ENCODE measurements at places on chromosomes 2 and 18.

DNA sequence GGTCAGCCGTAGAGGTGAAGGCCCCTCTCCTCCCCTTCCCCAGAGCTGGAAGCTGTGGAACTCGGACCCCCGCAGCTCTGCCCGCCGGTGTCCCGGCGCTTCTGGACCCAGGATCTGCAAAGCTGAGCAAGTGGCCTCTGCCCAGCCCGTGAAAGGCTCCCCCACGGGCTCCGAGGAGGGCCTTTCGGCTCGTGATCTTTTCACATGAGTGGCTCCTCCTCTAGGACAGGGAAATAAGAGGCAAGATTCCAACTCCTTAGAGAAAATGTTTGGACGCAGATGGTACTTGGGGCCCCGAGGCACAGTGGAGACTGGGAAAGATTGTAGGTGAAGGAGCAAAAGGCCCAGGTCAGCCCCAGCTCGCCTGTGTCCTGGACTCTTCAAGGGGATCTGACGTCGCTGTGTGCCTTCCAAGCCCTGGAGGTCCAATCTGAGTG lies 48.2 kb upstream of the SP3 start:
- H3K36me3 ChIP-seq: no peaks in the 10 kb centered on the region
- H3K4me1 ChIP-seq: peaks cover 11% of the 10 kb centered on the region
- peak overlapping the region; percentile 8 for H3K27ac ChIP-seq
- no peaks in the 10 kb centered on the region for H3K27me3 ChIP-seq
- DNase-seq: no peak
- H3K4me3 ChIP-seq: peak overlapping the region; percentile 29

DNA sequence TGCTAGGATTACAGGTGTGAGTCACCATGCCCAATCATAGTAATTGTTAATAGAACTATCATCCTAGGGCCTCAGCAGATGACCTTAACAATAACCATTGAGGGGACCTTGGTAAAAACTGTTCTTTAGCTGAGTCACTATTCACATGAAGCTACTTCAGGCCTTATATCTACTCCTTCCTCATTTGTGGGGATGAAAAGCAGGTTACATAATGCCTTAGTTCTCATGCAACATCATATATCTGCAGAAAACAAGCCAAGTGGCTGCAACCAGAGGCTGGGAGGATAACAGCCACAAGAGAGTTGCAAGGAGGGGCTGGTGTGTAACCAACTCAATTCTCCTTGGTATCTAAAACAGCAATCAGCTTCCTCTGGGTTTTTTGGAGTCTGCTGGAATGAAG lies 445.4 kb downstream of the NBAS start:
- no peaks in the 10 kb centered on the region for H3K4me1 ChIP-seq
- DNase-seq: no peak
- H3K4me3 ChIP-seq: no peak overlapping the region
- no peaks in the 10 kb centered on the region for H3K36me3 ChIP-seq
- H3K27ac ChIP-seq: no peak overlapping the region

GRCh38 chr2:762646-763045 lies 85.4 kb upstream of the TMEM18 start:
- H3K4me1 ChIP-seq: no peaks in the 10 kb centered on the region
- H3K27me3 ChIP-seq: no peaks in the 10 kb centered on the region
- DNase-seq: no peak
- no peak overlapping the region for H3K27ac ChIP-seq
- H3K4me3 ChIP-seq: no peak overlapping the region

GRCh38 chr18:2302628-2303516 lies 268.4 kb downstream of the METTL4 start:
- peak overlapping the region; percentile 12 for H3K4me3 ChIP-seq
- H3K27ac ChIP-seq: peak overlapping the region; percentile 79
- H3K4me1 ChIP-seq: peaks cover 33% of the 10 kb centered on the region
- DNase-seq: peak; percentile 25
- H3K27me3 ChIP-seq: no peaks in the 10 kb centered on the region

DNA sequence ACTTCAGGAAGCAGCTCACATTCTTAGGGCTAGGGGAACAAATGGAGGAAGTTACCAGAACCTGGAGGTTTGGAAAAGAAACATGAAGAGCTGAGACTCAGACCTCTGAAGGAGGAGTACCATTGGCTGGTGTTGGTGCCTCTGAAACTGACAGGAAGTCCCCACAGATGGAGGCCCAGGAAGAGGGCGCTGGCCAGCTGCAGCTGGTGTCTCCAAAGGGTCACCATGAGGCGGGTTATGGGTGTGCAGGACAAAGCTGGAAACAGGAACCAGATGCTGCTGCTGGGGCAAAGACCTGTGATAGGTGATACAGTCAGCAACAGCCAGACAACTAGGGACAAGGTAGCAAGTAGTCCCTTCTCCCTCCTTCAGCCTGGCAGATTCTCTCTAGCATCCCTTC lies 136.5 kb upstream of the SERPINE2 start:
- H3K27me3 ChIP-seq: no peaks in the 10 kb centered on the region
- no peak overlapping the region for H3K27ac ChIP-seq
- no peak for DNase-seq
- H3K4me1 ChIP-seq: peaks cover 7% of the 10 kb centered on the region
- H3K36me3 ChIP-seq: no peaks in the 10 kb centered on the region

GRCh38 chr2:231800493-231801091 lies 14.3 kb downstream of the COPS7B start:
- no peak for DNase-seq
- no peak overlapping the region for H3K4me3 ChIP-seq
- H3K27me3 ChIP-seq: no peaks in the 10 kb centered on the region
- H3K4me1 ChIP-seq: peaks cover under 1% of the 10 kb centered on the region
- H3K27ac ChIP-seq: no peak overlapping the region

DNA sequence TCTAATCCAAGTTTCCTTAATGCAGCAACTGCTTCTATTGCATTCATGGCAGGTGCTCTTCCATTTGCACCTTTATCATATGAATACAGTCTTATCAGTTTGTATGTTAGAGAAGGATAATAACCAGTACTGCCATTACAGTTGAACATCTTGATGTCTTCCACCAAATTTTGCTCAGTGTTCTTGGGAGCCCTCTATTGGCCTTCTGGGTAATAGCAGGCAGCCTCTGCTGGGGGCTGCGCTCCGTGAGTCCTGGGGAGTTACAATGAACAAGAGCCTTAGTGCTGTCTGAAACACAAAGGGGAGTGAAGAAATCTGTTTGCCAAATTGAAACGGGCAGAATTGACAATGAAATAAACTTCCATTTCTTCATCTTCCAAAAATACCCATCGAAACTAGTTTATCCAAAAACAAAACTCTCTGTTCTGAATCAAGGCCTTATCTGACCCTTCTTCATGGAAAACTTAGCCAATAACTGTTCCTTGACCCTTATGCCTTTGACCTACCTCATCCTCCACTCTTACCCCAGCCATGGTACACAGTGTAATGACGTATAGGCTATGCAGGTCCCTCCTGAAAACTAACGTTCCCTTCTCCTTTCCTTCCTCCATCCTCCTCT lies 79.9 kb downstream of the ALK start:
- no peaks in the 10 kb centered on the region for H3K36me3 ChIP-seq
- no peak overlapping the region for H3K27ac ChIP-seq
- peaks cover 19% of the 10 kb centered on the region for H3K27me3 ChIP-seq
- DNase-seq: no peak

- peaks cover 1% of the 10 kb centered on the region for H3K36me3 ChIP-seq
- no peak overlapping the region for H3K27ac ChIP-seq
- H3K4me3 ChIP-seq: no peak overlapping the region
- no peak for DNase-seq
- H3K27me3 ChIP-seq: no peaks in the 10 kb centered on the region
- peaks cover 16% of the 10 kb centered on the region for H3K4me1 ChIP-seq
These were observed 144.3 kb downstream of the DTNB start for GRCh38 chr2:25529034-25529433.

DNA sequence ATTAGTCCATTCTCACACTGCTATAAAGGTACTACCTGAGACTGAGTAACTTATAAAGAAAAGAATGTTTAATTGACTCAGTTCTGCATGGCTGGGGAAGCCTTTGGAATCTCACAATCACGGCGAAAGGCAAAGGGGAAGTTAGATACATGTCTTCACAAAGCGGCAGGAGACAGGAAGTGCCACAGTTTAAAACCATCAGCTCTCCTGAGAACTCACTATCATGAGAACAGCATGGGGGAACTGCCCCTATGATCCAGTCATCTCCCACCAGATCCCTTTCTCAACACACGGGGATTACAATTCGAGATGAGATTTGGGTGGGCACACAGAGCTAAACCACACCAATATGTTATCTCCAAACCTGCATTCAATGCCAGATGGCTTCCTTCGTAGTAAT lies 716.1 kb downstream of the DCC start:
- no peaks in the 10 kb centered on the region for H3K36me3 ChIP-seq
- no peak overlapping the region for H3K4me3 ChIP-seq
- H3K27ac ChIP-seq: no peak overlapping the region
- H3K27me3 ChIP-seq: no peaks in the 10 kb centered on the region

Data from keratinocyte (primary cell).